ENCODE measurements at places on chromosomes 1 and 21.

GRCh38 chr1:115184951-115185331 is 95.6 kb upstream of the TSPAN2 start:
- DNase-seq = no peak

DNA sequence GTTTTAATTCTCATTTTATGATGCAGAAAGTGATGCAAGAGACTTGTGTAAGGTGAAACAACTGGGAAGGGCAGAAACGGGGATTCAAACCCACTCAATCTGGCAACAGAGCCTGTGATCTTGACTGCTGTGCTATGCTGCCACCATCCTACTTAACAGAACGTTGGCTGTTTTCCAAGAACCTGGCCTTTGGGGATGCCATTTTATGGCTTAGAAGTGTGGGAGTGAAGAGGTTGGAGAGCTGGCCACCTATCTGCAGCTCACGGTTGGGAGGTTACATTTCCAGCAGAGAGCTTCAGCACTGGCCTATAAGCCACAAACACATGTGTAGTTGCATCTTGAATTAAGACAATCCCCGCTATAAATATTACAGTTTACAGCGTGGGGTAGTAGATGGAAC is 235.3 kb downstream of the PRDM2 start:
- DNase-seq = no peak

GRCh38 chr1:119910618-119911017 is 14.3 kb upstream of the ADAM30 start:
- no peak for DNase-seq

DNA sequence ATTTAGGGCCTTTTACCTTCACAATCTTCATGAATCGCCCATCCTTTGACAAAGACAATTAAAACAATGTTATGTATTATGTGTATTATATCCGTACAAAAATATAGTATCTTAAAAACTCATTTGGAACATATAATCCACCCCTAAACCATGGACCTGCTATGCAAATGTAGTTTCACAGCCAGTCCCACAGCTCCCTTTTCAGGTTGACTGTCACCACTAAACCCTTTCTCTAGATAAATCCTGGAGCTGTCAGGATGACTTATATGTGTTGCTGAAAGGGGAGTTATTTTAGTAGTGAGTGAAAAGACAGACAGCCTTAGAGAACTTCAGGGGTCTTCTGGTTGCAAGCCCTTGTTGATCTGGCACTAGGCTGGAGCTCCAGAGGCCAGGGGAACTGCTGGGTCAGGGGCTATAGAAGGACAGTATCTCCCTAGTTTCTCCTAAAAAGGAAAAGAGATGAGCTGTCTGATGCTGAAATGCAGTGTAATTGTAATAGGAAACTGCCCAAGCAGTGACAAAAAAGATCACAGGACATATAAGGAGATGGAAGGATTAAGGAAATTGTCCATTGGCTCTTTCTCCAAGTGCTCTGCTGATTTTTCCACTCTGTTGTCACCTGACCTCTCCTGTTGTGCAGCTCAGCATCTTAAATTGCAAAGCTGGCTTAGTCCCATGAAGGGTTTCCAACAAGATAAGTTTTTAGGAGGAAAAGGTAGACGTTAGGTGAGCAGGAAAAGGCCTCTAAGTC is 127.7 kb downstream of the S1PR1 start:
- no peak for DNase-seq

- no peak for DNase-seq
These were observed 609 bp downstream of the RWDD2B start for GRCh38 chr21:29018540-29018939.

DNA sequence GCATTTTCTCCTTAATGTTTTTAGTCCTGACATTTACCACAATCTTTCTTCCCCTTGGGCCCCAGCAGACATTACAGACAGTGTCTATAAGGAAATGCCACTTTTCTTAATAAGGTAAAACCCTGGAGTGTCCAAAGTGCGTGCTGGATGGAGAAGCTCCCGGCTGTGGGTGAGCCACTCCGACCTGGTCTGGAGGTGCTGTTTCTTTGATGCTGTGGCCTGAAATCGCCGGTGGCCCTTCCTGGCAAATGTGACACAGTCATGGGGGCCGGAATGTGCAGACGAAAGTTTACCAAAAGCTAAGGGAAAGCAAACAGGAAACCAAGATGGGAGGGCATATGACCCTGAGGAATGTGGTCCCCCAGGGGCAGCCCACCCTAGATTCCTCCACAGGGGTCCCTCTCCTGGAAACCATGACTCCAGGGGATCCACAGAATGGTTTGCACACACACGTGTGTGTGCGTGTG is 77.9 kb downstream of the FHAD1 start:
- no peak for DNase-seq

DNA sequence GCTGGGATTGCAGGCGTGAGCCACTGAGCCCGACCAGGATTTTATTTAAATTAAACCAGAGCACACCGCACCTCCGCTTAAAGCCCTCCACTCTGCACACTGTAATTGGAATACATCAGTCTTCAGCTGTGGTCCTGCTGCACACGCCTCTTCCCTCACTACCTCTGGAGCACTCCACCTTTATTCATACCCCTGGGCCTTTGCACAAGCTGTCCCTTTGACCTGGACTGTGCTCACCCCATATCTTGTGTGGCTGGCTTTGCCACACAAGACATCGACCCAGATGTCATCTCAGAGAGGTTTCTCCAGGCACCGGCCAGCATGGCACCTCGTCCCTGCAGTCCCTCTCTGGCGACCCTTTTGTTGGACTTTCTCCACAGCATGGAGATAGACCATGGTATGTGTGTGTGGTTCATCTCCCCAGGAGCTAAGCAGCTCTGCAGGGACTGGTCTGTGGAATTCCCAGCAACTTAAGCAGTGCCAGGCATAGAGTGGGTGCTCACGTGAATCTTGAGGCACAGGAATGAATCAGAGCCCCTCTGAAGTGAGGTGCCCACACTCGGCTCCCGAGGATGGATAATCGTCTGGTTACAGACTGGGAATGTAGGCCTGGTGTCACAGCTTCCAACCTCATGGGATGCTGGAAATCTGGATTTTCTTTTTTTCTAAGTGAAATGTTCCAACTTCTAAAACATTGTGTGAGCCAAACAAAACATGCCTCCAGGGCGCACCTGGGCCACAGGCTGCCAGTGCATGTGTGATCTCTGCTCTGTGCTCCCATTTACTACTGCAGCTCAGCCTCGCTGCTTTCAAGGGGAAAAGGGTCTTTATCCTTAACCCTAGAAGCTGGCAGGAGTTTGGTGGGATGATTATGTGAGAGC is 61.9 kb downstream of the EVA1C start:
- no peak for DNase-seq

DNA sequence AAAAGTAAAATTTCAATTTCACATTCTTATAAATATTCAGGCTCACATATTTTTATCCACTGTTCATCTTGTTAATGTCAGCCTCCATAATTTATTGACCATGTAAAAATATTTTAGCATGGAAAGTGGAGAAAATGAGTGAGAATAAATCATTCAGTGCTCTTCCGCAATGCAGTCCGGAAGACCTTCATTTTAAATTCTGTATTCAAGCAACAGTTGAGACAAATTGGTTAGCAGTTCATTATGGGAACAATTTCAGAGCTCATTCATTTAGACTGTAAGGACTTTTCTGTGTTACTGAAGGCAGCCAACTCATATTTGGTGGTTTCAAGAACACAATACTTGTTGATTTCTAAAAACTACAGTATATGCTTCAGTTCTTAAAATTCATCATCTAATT is 97.8 kb downstream of the TYW3 start:
- no peak for DNase-seq

GRCh38 chr1:166489670-166490436 is 323.1 kb upstream of the FAM78B start:
- peak; percentile 15 for DNase-seq

DNA sequence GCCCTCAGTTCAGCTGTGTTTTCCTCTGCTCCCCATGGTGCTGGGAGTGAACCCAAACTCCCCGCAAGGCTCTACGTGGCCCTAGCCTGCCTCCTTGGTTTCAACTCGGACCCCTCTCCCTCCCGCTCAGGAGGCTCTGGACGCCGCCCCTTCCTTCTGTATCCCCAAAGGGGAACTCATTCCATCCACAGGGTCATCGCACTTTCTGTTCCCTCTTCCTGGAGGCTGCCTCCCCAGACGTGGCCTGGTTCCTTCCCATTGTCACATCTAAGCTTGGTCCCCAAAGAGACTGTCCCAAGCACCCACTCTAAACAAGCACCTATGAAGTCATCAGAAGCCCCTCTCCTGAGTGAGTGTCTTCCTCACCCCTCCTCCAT is 10.9 kb downstream of the KCNAB2 start:
- no peak for DNase-seq

DNA sequence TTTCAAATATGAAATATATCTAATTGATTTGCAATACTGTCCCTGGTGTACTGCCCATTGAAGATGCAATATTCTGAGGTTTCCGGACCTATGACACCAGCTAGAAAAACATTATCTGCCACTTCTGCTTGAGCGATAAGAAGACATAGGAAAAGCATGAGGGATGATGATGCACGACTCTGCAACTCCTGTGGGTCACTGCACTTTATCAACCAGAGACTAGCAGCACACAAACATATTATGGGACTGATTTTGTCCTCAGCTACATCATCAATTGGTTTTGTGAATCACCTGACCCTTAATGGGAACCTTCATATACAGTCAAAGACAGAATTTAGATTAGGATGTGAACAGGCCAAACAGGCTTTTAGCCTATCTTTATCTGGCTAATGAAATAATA is 13.8 kb upstream of the KCNA3 start:
- no peak for DNase-seq

- DNase-seq = no peak
These were observed 116.6 kb upstream of the PRDX6 start for GRCh38 chr1:173360487-173361063.

DNA sequence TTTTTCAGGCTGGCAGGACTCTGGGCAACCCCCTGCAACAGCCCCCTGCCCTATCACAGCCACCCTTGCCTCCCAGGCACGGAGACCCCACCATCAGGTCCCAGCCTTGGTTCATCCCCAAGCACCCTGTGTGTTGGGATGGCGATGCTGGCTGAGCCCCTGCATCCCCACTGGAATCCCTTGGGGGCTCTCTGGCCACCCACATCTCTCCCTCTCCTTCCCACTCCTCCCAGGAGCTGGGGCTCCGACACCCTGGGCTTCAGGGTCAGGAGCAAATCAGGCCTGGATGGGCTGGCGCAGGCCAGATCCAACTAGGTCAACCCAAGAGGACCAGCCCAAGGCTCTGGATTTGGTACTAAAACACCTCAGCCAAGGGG is 25.9 kb downstream of the COL6A1 start:
- no peak for DNase-seq

GRCh38 chr1:155044812-155045657 is 6.1 kb upstream of the ADAM15 start:
- no peak for DNase-seq

DNA sequence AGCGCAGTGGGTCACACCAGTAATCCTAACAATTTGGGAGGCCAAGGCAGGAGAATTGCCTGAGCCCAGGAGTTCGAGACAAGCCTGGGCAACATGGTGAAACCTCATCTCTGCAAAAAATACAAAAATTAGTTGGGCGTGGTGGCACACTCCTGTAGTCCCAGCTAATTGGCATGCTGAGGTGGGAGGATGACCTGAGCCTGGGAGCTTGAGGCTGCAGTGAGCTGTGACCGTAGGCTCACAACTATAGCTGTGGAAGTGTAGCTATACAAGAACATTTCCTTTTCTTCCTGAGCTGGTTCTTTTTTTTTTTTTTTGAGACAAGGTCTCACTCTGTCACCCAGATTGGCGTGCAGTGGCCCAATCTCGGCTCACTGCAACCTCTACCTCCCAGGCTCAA is 19.1 kb upstream of the ZNF697 start:
- DNase-seq = no peak

DNA sequence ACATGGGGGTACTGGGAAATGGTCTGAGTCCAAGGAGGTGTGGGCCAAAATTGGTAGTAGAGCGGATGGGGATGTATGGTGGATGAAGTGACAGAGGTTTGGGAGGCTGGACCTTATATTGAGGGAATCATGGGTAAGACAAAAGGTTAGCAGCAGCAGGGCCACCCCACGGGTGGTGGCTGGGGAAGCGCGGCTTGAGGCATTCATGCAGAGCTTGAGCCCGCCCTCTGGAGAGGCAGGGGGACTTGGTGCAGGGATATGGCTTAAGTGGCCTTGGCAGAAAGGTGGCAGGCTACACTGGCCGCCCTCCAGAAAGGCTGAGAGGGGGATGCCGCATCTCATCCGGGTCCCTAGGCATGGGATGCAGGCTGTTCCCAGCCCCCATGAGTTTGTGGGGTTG is 31.5 kb downstream of the HMGB4 start:
- no peak for DNase-seq

DNA sequence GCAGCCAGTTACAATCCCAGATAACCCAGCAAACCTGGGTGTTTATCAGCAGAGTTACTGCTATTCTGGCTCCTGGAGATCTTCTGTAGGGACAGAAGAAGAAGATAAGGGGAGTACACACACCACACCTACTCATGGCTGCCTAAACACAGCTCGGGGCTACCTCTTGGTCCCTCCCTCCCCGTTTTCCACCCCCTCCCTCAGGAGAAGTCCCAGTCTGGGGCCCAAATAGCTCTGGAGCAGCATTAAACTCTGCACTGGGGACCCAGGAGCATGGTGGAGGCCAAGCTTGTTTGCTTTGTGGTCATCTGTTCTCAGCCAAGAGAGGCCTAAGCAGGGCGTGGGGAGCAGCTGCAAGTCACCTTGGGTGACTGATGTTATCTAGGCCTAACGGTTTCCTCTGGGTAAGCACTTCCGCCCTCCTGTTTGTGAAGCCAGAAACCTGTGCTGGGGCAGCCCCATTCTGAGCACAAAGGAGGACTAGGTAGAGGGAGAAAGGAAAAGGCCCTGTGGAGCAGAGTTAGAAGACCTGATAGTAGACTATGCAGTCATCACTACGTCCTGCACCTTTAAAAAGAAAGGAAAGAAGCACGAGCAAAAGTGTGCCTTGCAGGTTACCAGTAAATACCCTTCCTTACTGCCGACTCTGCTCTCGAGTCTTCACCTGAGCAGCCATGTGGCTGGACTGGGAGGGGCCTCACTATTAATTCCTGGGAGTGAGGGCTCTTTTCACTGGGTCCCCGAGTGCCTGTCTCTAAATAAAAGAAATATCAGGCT is 2.0 kb upstream of the RCSD1 start:
- no peak for DNase-seq

DNA sequence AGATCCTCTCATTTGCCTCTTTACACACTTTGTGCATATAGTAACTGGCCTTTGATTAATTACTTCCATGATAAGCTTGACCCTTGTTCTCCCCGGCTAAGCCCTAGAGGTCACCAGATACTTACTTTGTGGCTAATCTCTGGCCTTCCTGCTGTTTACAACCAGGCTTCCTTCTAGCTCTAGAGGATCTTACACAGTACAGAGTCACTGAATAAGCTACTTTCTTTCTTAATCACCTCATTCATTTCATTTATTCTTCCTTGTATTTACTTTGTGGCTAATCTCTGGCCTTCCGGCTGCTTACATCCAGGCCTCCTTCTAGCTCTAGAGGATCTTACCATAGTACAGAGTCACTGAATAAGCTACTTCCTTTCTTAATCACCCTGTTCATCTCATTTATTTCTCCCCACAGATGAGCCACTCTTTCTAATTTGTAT is 144.3 kb upstream of the C1orf21 start:
- no peak for DNase-seq

All from activated CD8-positive, alpha-beta memory T cell treated with anti-CD3 and anti-CD28 coated beads for 4 hours (primary cell).